Stimulated activated CD8-positive, alpha-beta memory T cell treated with anti-CD3 and anti-CD28 coated beads, Interleukin-4, amount 100 ng/mL, for 1 hour (primary cell): ENCODE measurements at places on chromosomes 3 and 15.

- DNase-seq = no peak
These were observed 45.7 kb downstream of the GLDN start for GRCh38 chr15:51386960-51387698.

GRCh38 chr15:40059821-40060220 is 20.8 kb upstream of the SRP14 start:
- no peak for DNase-seq

DNA sequence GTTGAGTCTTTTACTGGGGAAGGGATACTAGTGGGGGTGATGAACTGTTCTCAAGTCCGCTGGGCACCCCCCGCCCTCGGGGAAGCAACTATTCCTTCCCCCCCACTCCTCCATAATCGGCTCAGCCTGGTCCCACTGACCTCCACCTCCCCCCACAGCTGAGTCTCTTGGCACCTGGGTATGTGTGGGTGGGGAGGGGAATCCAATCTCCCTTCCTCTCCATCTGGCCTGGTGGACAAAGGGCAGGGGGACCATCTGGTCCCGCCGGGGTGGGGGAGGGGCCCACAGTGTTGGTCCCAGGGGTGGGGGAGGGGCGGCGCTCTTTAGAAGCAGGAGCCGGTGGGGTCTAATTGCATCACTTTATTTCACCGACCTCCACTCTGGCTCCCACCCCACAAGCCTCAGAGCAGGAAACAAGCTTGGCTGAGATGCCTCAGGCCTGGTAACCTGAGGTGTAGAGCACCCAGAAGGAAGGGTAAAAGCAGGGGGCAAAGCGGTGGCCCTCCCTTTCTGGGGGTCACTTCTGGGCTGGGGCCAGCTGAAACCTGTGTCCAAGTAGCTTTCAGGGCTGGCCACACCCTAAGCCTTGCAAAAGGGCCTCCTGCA is 1.0 kb upstream of the PCBP4 start:
- DNase-seq = no peak

DNA sequence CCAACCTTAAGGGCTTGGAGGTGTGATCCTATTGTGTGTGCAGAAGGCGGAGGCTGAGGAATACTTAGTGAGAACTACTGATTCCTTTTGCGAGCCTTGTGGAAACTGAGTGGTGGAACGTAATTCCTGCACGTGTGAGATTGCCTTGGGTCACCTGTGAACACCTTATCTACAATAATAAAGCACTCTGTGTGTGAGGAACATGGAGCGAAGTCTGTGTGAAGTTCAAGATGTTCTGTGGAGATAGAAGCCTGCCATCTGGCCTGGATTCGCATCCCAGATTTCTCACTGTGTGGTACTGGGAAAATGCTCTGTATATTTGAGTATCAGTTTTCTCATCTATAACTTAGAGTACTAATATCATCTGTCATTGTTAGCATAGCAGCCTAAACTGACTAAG is 179.5 kb upstream of the PDZRN3 start:
- DNase-seq = no peak

- DNase-seq = no peak
These were observed 153.7 kb upstream of the HES1 start for GRCh38 chr3:193982258-193982659.

DNA sequence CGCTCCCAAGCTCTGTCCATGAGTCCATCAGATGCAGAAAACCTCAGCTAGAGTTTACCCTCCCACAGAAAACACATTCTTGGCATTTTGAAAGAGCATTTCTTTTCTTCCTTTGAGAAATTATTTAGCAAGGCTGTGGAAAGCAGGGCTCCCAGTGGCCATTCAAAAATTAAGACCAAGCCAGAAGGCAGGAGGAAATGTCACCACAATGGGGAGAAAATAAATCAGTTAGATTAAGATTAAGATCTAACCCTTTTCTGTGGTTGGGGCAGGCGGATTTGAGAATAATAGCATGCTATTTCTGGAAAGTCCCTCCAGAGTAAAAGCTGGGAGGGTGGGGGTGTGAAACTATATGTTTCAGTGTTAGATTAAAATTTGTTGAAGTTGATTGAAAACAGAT is 20.2 kb downstream of the LRIG1 start:
- no peak for DNase-seq

GRCh38 chr3:128011140-128011539 is 41.1 kb upstream of the SEC61A1 start:
- no peak for DNase-seq

DNA sequence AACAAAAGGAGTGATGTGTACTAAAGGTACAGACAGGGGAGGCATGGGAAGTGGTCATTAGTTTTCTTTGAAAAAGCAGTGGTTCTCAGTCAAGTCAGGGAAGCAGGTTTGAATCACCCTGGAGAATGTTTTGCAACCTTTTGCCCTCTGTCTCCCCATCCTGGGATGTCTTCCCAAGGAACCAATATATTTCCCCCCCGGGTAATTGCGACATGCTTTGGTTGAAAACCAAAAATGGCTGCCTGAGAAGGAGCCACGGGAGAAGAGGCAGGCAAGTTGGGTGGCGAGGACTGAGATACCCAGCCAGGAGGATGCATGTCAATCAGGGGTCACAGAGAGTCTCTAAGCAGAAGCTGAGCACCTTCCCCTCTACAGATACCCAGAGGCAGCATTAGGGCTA is 20.2 kb upstream of the PPP1R2 start:
- DNase-seq = no peak

- no peak for DNase-seq
These were observed 178.1 kb upstream of the KBTBD8 start for GRCh38 chr3:66819993-66820501.

- DNase-seq = no peak
These were observed 99.8 kb upstream of the HERC1 start for GRCh38 chr15:63933522-63933921.

DNA sequence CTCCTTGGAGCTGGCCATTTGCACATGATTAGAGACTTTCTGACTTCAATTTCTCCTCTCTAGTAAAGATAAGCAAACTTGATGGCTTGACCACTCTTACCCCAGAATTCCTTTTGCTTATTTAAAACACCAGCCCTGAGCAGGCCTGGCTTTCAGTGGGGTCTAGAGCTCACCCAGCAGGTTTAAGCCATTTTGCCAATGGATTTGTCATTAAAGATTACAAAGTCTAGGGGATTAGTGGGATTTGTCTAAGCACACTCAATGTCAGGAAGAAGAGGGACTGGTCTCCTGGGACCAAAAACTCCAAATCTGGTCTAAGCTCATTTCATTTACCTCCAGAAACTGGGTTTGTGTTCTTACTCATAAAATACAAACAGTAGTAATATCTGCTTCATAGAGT is 57.3 kb upstream of the SNTN start:
- no peak for DNase-seq

GRCh38 chr3:35965908-35966307 is 326.6 kb downstream of the ARPP21 start:
- DNase-seq = no peak

GRCh38 chr3:37990527-37990926 is at the start of gene VILL:
VILL (plus strand) TSS chr3:37990786; CDS start chr3:37993673, 2,887 bp downstream.
- DNase-seq = no peak

DNA sequence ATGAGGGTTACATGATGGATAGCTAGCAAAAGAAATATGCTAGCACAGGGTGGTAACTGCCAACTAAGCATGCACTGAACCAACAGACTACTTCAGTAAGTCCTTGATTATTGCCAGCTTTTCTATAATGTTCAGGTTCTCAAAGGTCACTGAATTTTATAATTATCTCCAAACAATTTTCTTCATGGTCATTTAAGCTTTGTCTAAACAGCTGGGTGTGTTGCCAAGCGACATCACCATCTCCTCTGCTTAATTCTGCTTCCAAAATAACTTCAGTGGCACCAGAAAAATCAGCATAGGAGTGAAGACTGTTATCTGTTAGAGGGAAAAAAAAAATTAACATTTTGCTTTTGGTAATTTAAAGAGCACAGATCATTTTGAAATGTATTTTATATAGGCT is 54.6 kb upstream of the TOP2B start:
- DNase-seq = no peak

DNA sequence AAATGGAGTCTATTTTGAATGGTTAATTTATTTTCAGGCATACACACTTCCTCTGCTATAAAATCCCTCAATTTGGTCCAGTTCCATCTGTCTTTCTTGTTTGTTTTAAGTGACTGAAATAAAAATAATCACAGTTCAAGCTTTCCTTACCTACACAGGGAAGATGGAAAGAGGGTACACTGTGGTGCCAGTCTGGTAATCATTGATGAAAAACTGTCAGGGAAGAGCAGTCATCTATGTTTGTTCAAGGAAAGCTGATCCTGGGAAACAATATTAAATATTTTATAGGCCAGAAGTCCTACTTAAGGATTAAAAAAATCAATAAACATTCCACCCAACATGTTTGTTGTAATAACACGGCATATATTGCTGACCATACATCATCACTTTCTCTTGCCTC is 115.2 kb upstream of the KCNMB2 start:
- DNase-seq = no peak

DNA sequence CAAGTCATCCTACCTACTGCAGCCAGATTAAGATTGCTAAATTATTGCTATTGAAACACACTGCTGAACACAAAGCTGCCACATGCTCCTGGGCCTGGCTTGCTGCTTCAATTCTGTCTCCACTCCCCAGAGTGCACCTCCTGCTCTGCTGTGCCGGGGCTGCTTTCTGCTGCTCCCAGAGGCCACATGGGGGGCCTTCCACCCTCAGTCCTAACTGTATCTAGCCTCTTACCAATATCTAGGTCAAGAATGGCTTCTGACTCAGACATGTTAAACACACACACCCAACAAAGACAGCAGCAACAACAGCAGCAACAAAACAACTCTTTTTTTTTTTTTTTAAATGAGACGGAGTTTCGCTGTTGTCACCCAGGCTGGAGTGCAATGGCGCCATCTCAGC is 33.0 kb downstream of the MYZAP start:
- DNase-seq = no peak

- DNase-seq = no peak
These were observed 346.4 kb upstream of the DPPA4 start for GRCh38 chr3:109683746-109684145.

DNA sequence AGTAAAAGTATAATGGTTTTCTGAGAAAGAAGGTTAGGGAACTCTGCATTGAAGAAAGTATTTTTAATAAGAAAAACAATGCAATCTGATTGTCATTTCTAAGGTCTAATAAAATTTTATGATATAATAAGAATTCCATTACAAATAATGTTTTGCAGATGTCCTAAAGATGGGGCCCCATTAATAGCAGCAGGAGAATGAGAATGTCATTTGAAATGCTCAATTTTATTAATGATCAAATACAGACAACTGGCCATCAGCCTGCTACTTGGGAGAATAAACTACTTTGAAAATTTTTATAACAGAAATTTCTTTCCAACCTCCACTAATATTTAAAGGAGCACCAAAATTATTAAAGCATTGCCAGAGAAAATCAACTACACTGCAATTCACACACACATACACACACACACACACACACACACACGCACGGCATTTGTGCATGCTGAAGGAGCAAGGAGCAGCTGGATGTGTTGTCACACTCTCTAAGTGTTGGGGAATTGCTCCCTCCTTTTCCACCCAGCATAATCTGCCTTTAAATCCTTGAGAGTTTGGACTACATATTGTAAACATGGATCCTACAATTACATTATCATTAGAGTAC is 109.5 kb downstream of the THRB start:
- DNase-seq = no peak

- no peak for DNase-seq
These were observed 194.3 kb downstream of the CBLB start for GRCh38 chr3:105674437-105675065.

- no peak for DNase-seq
These were observed 169.4 kb downstream of the TBC1D2B start for GRCh38 chr15:77907824-77908751.

DNA sequence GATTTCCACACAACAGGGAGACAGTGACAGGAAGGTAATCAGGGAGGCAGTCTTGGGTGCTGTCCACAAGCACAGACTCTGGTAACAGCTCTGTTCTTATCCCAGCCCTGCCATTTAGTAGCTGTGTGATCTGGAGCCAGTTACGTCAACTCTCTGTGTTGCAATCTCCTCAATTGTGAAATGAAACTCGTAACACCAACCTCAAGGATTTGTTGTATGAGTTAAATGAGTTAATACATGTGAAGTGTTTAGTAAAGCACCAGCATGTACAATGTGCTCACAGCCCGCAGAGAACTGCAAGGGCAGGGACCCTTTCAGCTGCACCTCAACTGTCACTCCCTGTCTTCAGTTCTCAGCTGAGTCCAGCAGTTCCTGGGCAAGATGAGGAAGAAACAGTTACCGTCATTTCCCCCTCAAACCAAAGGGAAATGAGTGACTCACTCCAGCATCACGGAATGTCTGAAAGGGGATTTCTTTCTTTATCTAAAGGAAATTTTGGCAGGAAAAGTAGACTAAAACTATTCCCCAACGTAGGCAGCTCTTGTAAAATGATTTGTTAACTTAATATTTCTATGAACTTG is 39.9 kb upstream of the MB21D2 start:
- no peak for DNase-seq

GRCh38 chr3:4587061-4587837 is 94.1 kb downstream of the ITPR1 start:
- DNase-seq = no peak

DNA sequence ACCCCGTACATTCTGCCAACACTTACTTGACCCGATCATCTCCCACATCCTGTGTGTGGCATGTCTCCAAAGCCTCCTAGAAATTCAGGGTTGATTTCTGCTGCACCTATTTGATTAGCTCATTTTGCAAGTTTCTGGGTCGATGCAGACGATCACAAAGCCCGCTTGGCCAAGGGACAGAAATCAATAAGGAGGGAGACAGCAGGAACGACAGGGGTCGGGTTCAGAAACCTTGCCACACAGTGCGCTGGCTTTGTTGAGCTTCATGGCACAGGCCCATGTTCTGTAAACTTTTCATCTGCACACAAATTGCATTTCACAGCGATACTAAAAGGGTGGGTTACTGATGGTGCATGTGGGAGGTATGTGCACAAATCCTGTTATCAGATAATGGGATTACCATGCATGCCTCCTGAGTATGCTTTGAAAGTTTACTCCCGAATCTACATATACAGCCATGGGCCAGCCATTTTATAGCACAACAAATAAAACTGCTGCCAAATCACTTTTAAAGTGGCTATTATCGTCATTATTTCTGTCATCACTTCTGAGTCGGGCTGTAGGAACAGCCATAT is 95.9 kb upstream of the ATP11B start:
- no peak for DNase-seq

DNA sequence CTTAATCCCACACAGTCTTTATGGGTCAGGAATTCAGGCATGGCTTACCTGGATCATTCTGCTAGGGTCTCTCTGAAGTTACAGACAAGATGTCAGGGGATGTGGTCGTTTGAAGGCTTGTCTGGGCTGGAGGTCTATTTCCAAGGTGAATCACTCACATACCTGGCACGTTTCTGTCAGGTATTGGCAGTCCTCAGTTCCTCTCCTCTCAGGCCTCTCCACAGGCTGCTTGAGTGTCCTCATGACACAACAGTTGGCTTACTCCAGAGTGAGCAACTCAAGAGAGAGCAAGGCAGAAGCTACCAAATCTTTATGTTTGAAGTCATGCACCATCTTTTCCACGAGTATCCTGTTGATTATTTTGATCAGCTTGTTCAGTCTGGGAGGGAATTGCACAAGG is 43.9 kb upstream of the PARP14 start:
- no peak for DNase-seq
